Left renal pelvis (tissue), 4 donors: ENCODE measurements at places on chromosomes 4 and X.

GRCh38 chrX:1661922-1662221 lies 47.0 kb downstream of the ASMT start:
- DNase-seq = no peak

- no peak for DNase-seq
Observed at GRCh38 chrX:146754268-146754667, 55.3 kb upstream of the CXorf51B start.

- peak; percentile 31 for DNase-seq
Observed at GRCh38 chr4:21948347-21949072, at the start of gene KCNIP4. Gene KCNIP4 (minus strand): TSS chr4:21948772.

DNA sequence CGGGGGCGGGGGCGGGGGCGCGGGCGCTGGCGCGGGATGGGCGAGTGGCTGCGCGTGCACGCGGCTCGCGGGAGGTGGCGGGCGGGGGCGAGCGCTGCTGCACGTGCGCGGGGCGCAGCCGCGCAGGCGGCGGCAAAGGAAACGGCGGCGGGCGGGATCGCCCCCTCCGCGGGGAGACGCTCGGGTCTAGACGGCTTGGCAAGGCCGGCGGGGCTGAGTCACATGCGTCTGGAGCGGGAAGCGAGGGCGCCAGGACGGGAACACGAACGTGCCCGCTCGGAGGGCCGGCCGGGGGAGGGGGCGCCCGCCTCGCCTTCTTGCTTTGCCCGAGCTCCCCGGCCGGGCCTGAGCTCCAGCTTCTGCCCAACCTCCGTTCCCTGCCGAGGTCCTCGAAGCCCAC lies 4.3 kb upstream of the HAUS7 start:
- DNase-seq = no peak

- peak; percentile 14 for DNase-seq
Observed at GRCh38 chrX:37060999-37061398, 52.8 kb downstream of the FAM47C start.

DNA sequence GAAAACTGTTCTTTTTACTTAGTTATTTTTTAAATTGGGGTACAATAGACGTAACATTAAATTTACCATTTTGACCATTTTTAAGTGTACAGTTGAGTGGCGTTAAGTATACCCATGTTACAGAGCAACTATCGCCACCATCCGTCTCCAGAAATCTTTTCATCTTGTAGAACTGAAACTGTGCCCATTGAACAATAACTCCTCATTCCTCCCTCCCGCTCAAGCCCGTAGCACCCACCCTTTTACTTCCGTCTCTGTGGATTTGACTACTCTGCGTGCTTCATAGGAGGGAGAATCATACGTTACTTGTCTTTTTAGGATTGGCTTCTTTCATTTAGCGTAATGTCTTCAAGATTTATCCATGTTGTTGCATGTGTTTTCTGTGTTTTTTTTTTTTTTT lies 55.3 kb downstream of the TMEM131L start:
- no peak for DNase-seq

DNA sequence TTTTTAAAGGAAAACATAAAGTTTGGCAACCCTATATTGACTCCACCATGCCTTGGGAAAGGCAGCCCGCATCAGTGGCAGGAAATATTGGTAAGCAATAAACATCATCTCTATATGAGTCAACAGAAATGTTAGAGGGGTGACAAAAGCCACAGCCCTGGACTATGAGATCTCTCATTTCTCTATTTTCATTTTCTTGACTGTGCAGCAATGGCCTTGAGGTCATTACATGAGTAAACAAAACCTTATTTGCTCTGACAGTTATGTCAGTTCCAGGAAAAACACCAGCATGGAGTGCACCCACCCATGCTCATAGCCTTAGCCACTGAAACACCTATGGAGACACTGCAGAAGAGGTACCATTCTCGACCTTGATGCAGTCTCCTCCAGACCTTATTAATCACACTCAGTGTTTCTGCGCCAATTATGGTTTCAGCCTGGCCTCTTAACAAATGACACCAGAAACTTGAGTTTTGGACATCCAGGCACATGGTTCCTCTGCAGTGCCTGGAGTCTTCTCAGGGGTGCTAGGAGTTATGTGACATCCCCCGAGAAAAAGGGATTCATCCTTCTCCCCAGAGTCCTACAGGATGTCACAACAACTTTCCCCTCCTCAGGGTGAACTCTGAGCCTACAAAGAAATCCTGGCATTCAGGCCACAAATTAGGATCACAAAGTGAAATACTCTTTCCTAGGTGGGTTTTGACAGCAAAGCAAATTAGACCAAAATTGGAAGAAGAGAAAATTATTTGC lies 16.0 kb upstream of the HPGD start:
- DNase-seq = no peak

DNA sequence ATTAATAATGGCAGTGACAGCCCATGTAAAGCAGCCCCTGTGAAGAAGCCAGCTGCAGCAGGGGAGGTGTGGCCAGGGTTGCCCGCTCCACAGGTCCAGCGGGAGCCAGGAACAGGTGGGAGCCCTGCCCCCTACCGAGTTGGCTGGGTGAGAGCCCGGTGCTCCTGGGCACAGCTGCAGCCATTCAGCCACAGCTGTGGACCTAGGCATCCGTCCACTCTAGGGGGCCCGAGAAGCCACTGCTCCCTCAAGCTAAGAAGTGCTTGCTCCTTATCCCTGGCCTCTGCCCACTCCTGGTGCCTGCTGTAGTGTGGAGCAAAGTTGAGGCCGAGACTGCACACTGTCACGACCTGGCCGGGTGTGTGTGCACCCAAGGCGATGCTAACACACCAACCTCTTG lies 1469.0 kb downstream of the PCDH7 start:
- no peak for DNase-seq

GRCh38 chr4:150384249-150384648 lies 197.7 kb upstream of the MAB21L2 start:
- DNase-seq = no peak

DNA sequence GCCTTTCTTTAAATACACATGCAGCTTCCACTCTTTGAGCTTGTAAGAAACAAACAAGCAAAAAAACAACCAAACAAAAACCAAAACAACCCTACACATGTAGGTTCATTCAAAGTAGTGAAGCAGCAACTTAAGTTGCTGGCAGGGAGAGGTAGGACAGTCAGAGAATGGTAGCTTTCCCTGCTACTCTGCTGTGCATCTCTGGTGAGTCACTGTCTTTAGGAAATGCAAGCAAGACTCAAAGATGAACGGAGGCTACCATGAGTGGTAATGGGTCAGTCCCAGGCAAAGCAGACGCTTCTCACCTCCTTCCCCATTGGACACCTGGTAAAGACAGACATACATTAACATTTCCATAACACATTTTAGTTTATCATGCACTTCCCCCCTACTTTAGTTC lies 43.2 kb downstream of the PGRMC2 start:
- no peak for DNase-seq

DNA sequence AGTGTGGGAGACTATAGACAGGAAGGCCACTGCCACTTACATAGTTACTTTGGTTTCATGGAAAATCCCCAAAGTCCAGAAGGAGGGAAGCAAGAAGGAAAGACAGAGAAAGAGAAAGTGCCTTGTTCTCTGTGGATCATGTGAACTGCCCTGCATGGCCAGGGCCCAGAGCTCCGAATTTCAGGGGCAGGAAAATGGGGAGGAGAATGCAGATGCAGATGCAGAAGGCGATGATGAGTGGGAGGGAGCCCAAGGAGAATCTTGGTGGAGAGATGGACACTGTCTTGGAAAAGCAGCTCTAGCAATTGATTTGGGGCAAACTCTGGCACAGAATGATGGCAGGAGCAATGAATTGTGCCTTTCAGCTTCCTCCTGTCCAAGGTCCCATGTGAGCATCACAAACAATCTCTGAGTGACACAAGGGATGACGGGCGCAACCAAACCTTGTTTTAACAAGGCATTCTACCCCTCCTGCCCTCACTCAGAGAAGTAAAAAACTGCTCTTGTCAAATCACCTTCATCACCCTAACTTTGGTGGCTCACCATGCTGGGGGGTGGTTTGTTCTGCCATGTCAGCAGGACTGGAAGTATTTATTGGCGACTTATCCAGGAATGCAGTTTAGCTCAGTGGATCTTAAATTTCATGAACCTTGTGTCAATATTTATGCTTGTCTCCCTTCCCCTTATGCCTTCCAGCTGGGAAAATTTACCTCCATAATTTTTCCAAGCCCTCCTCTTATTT lies 53.5 kb downstream of the TSC22D3 start:
- DNase-seq = no peak

GRCh38 chr4:17063888-17064287 lies 165.4 kb upstream of the LDB2 start:
- DNase-seq = no peak

DNA sequence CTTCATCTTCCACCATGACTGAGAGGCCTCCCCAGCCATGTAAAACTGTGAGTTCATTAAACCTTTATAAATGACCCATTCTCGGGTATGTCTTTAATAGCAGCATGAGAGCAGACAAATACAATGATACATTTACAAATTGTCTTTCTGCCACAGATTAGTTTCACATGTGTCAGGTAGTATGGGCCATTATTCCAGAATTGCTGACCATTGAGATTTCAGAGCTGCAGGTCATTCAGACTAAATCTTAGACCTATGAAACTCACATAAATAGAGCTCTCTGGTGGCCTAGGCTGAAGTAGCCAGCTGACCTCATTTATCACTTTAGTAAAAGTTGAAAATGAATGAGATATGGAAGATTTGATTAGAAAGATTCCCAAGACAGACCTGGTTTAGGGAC lies 105.8 kb downstream of the FIP1L1 start:
- no peak for DNase-seq

GRCh38 chr4:24473309-24473721 lies 111.0 kb downstream of the DHX15 start:
- DNase-seq = no peak

GRCh38 chr4:27145597-27145996 lies 285.0 kb downstream of the STIM2 start:
- no peak for DNase-seq

- no peak for DNase-seq
Observed at GRCh38 chr4:118973295-118973694, 84.6 kb downstream of the SYNPO2 start.

GRCh38 chr4:16801356-16801755 lies 97.1 kb downstream of the LDB2 start:
- DNase-seq = no peak
